Hematopoietic multipotent progenitor cell treated with erythropoietin and hydrocortisone succinate and interleukin-3 and kit ligand, for 15 days (in vitro differentiated cells): ENCODE measurements at places on chromosomes 5 and 9.

GRCh38 chr9:68708513-68708912 lies 3.5 kb downstream of the PIP5K1B start:
- DNase-seq = no peak

DNA sequence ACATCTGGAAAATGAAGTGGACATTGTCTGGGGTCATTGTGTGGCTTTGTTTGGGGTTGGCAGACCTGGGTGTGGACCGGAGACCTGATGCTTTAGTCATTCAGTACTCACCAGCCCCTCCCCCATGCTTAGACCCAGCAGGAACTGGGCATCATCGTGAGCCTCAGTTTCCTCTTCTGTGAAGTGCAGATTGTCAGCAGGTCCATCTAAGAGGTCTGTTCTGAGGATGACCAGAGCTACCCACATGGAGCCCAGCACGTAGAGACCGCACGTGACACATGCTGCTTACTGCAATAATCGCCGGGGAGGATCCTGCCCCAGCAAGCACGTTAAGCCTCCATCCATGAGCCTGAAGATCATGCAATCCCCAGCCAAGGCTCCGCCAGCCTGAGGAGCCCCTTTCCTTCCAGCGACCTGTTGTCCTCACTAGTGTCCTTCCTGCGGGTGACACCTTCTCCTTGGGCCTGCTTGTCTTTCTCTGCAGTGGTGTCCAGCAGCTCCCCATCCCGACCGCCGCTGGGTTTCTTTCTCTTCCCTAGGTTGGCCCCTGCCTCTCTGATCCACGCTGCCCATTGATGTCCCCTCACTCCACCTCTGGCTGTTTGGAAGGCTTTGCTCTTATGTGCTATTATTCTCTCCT lies 26.7 kb upstream of the IRX4 start:
- no peak for DNase-seq

DNA sequence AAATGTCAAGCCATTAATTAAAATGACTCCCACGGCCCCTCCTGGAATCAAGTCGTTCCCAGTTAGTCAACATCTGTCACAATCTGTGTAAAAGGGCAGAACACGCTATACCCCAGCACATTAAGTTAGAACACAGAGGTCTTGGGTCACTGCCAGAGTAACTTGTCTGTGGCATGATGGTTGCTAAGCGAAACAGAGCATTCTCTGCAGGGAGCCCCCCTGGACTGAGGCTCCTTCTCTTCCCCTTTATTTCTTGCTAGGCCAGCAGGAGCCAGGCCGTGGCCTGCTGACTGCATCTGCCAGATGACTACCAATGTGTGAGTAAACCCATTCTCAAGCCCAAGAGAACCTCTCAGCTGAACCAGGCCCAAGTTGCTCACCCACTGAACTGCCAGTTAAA lies 51.9 kb upstream of the ZBED3 start:
- no peak for DNase-seq

- DNase-seq = no peak
Observed at GRCh38 chr5:128722551-128722950, 184.5 kb upstream of the FBN2 start.
